Aorta (tissue), 5 donors: ENCODE measurements at places on chromosomes 3 and 15. TPM values are rescaled to one million over a fixed set of nuclear protein-coding genes. Genes with fewer than 3 reads are reported as not detected.

The VGLL3 gene
- polyA plus RNA-seq: 11.2 TPM

DNA sequence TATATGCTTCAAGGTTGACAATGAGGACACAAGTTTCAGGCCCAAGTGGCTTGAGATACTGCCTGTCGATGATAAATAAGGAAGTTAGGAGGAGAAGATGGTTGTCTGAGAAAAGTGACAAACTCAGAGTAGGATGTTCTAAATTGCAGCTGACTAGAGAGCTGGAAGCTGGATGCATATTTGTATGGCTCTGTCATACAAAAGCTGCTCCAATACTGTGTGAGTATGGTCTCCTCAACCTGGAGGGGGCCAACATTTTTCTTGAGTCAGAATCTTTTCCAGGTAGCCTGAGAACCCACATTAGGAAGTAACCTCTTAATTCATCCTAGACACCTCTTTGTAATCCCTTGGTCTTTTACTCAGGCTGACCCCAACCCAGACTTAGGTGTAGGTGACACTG lies 28.4 kb upstream of the TPRG1 start:
- H3K27ac ChIP-seq: no peak overlapping the region
- no peaks in the 10 kb centered on the region for H3K36me3 ChIP-seq
- H3K27me3 ChIP-seq: no peaks in the 10 kb centered on the region
- H3K4me3 ChIP-seq: no peak overlapping the region
- no peak for DNase-seq

The LRRC34 gene
- polyA plus RNA-seq: 3.9 TPM

The TRPM1 gene
- not detected for polyA plus RNA-seq

DNA sequence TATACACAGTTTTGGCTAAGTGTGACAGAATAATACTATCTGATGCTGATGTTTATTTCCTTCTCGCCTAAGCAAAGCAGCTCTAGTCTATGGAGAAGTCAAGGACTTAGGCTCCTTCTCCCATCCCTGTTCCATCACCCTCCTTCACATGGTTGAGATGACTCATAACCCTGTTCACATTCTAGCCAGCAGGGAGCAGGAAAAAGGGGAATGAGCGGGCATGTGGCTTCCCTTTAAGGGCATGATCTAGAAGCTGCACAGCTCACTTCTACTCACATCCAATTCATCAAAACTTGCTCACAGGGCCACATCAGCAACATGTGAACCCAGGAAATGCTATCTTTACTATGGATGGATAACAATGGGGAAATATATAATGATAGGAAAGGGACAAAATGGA lies 40.9 kb downstream of the CBLB start:
- H3K36me3 ChIP-seq: no peaks in the 10 kb centered on the region
- H3K4me3 ChIP-seq: no peak overlapping the region
- no peaks in the 10 kb centered on the region for H3K27me3 ChIP-seq
- DNase-seq: peak; percentile 55
- peaks cover 4% of the 10 kb centered on the region for H3K4me1 ChIP-seq

DNA sequence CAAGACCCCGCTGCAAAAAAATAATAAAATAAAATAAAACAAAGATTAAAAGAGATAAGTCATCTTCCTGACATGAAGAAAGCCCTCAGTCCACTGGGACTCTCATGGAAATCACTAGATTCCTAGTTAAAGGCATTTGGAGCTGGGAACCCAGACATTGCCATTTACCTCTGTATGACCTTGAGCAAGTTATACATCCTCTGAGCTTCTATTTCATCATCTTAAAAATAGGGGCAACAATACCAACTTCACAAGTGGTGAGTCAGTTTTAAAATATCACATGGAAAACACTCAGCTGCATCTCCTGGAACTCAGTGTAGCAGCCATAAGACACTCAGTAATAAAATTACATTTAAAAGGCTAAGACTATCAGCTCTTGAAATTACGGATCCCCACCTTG lies 334.8 kb downstream of the ERC2 start:
- no peaks in the 10 kb centered on the region for H3K36me3 ChIP-seq
- no peaks in the 10 kb centered on the region for H3K4me1 ChIP-seq
- DNase-seq: no peak
- no peak overlapping the region for H3K4me3 ChIP-seq
- no peaks in the 10 kb centered on the region for H3K27me3 ChIP-seq
- no peak overlapping the region for H3K27ac ChIP-seq

GRCh38 chr3:156978481-156978961 lies 152.4 kb downstream of the LEKR1 start:
- H3K27ac ChIP-seq: no peak overlapping the region
- H3K36me3 ChIP-seq: no peaks in the 10 kb centered on the region
- DNase-seq: no peak
- H3K4me3 ChIP-seq: no peak overlapping the region
- H3K27me3 ChIP-seq: no peaks in the 10 kb centered on the region

- H3K27me3 ChIP-seq: no peaks in the 10 kb centered on the region
- H3K36me3 ChIP-seq: no peaks in the 10 kb centered on the region
- H3K4me1 ChIP-seq: peaks cover 2% of the 10 kb centered on the region
- DNase-seq: no peak
- no peak overlapping the region for H3K27ac ChIP-seq
- no peak overlapping the region for H3K4me3 ChIP-seq
These were observed 75.0 kb upstream of the MBNL1 start for GRCh38 chr3:152193673-152194267.

- no peaks in the 10 kb centered on the region for H3K36me3 ChIP-seq
- H3K27ac ChIP-seq: no peak overlapping the region
- no peak for DNase-seq
- no peaks in the 10 kb centered on the region for H3K27me3 ChIP-seq
- no peak overlapping the region for H3K4me3 ChIP-seq
These were observed 22.9 kb downstream of the CTXND1 start for GRCh38 chr15:80228959-80229610.

The SEMA6D gene
- polyA plus RNA-seq: 2.4 TPM

DNA sequence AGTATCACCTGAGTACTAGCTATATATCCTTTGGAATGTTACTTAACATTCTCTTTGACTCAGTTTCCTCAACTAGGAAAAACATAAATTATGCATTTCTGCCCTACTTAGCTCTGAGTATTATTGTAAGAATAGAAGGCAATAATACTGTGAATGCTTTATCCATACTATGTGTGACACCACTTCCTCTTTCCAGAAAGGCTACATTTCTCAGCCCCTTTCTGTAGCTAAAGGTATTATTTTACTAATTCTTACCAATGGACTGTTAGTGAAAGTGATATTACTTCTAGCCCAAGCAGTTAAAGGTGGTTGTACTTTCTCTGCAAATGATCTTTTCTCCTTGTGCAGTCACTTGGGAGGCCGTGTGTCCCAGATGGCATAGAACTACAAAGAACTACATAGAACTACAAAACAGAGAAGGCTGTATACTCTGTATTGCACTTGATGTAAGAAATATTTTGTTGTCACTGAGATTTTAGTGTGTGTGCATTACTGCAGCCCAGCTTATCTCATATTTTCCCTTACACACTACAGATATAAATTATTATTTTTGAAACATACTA lies 35.1 kb downstream of the MYH15 start:
- no peak for DNase-seq
- no peak overlapping the region for H3K27ac ChIP-seq
- H3K27me3 ChIP-seq: no peaks in the 10 kb centered on the region
- no peaks in the 10 kb centered on the region for H3K4me1 ChIP-seq
- no peak overlapping the region for H3K4me3 ChIP-seq

DNA sequence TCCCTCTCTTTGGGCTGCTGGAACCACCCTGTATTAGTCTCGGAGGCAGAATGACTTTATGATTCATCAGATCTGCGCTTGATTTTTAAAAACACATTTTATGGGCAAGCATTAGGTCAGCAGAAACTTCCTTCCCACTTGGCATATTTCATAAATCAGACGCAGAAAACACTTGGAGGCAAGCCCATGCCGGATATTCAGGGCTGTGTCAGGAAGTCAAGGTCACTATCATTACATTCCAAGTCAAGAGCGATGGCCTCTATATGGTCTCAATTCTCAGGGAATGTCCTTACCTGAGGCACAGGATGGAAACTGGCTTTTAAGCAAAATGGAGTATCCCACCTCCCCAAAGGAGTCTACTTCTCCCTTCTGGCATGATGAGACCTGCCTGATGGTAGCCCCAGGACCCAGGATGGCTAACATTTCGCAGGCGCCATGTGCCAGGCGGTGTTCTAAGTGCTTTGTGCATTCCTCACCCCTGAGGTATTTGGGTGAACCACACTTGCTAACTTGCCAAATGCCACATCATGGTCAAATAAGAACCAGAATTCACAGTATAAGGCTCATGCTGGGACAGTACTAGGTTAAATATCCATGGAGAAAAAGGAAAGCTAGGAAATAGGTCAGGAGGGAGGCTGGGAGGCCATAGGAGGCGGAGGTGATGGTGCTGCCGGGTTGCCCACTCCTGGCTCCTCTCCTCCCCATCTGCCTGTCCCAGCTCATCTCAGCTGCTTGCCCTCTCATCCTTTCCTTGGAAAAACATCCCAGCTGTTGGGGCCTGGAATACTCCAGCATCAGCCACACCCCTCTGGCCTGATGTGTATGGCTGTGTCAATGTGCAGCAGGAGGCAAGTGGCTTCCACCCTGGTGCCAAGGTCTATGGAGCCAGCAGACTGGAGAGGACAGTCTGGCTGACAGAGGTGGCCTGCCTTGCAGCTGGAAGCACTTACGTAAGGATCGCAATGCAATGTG lies 18.8 kb downstream of the BCL2L10 start:
- H3K4me3 ChIP-seq: no peak overlapping the region
- no peaks in the 10 kb centered on the region for H3K36me3 ChIP-seq
- H3K27me3 ChIP-seq: no peaks in the 10 kb centered on the region
- H3K4me1 ChIP-seq: no peaks in the 10 kb centered on the region
- DNase-seq: peak; percentile 72
- no peak overlapping the region for H3K27ac ChIP-seq

The CFAP92 gene
- not detected for polyA plus RNA-seq

The PRSS50 gene
- 0.31 TPM for polyA plus RNA-seq

The PLS1 gene
- 0.54 TPM for polyA plus RNA-seq

DNA sequence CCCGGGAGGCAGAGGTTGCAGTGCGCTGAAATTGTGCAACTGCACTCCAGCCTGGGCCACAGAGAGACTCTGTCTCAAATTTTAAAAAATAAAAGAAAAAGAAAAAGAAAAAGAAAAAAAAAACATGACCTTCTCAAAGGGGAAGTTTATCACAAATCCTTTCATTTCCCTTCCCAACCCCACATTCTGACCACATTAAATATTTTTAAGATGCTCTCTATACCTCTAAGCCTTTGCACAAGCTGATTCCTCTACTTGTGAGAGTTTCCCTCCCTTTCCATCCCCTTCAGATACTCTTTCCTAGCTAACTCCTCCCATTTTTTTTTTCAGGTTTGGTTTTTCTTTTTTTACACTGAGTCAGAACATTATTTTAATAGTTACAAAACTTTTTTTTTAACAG lies 4.0 kb downstream of the HIGD1A start:
- H3K27ac ChIP-seq: no peak overlapping the region
- DNase-seq: no peak
- H3K36me3 ChIP-seq: no peaks in the 10 kb centered on the region
- H3K4me1 ChIP-seq: peaks cover 2% of the 10 kb centered on the region
- no peaks in the 10 kb centered on the region for H3K27me3 ChIP-seq

The FGF7 gene
- 3.9 TPM for polyA plus RNA-seq
